ENCODE measurements at places on chromosomes 5 and 9.
A peak's percentile ranks its signal among the peaks of the same experiment; 100 is the strongest.

GRCh38 chr9:121666294-121666693 is 14.9 kb downstream of the DAB2IP start:
- DNase-seq: no peak

- DNase-seq: peak; percentile 63
Observed at GRCh38 chr9:69174616-69175463, 763 bp downstream of the TJP2 start.

- DNase-seq: no peak
Observed at GRCh38 chr9:76390656-76391055, 3.6 kb downstream of the RFK start.

DNA sequence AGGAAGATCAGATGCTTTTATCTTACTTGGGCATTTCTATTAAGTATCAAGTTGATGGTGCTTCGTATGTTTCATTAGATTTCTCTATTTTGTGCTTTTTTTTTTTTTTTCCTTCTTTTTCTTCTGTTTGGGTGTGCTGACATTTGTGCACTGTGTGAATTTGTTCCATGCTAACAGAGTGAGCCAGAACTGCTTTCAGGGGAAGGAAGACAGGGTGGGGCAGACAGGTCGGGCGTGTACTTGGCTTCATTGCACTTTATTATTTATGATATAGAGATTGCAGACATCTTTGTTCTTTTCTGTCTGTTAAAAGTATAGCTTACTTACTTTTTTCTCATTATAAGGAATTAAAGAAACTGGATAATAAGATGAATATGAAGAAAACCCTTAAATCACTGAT is 112.2 kb downstream of the FGF18 start:
- DNase-seq: no peak

- no peak for DNase-seq
Observed at GRCh38 chr9:114456929-114457328, 48.3 kb downstream of the WHRN start.

DNA sequence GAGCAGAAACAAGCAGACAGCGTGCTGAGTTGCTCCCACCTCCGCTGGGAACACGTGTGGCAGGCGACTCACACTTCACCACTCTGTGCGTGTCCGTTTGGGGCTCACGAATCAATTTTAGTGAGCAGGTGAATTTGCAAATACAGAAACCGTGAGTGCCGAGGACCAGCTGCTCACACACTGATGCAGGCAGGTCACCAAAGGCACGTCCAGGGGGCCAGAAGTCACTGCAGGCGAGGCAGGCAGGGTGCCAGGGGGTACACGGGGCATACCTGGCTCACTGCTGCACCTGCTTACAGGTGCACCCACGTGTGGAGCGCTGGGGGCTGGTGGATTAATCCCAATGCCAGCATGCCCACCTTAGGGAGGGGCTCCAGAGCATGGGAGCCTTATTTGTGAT is 68.8 kb downstream of the ZNF354C start:
- no peak for DNase-seq

DNA sequence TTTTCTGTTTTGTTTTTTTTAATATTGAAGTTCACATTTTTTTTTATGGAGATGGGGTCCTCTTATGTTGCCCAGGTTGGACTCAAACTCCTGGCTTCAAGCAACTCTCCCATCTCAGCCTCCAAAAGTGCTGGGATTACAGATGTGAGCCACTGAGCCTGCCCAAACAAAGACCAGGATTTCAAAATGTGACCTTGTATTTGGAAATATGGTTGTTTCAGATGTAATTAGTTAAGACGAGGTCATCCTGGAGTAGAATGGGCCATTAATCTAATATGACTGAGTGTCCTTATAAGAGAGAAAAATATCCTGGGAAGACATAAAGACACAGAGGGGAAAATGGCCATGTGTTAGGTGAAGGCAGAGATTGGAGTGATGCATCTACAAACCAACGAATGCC is 340.5 kb downstream of the RAB3C start:
- DNase-seq: no peak

- no peak for DNase-seq
Observed at GRCh38 chr5:137090721-137091120, 408.4 kb downstream of the SPOCK1 start.

DNA sequence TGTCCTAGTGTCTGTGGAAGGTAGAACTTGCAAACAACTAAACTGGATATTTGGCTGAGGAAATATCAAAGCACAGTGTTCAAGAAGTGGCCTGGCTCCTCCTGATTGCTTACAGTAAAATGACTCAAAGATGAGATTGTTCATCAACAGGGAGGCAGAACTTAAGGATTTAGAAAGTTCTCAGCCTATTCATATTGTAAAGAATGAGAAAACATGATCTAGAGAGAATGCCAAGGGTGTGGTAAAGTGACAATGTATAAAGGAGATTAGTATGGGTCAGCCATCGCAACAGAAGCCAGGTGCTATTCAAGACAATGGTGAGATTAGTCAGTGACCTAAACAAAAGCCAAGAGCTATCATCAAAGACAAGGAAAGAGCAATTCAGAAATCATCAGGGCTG is 372.3 kb downstream of the SPOCK1 start:
- DNase-seq: no peak

- DNase-seq: no peak
Observed at GRCh38 chr5:151812757-151813309, 41.1 kb downstream of the G3BP1 start.

DNA sequence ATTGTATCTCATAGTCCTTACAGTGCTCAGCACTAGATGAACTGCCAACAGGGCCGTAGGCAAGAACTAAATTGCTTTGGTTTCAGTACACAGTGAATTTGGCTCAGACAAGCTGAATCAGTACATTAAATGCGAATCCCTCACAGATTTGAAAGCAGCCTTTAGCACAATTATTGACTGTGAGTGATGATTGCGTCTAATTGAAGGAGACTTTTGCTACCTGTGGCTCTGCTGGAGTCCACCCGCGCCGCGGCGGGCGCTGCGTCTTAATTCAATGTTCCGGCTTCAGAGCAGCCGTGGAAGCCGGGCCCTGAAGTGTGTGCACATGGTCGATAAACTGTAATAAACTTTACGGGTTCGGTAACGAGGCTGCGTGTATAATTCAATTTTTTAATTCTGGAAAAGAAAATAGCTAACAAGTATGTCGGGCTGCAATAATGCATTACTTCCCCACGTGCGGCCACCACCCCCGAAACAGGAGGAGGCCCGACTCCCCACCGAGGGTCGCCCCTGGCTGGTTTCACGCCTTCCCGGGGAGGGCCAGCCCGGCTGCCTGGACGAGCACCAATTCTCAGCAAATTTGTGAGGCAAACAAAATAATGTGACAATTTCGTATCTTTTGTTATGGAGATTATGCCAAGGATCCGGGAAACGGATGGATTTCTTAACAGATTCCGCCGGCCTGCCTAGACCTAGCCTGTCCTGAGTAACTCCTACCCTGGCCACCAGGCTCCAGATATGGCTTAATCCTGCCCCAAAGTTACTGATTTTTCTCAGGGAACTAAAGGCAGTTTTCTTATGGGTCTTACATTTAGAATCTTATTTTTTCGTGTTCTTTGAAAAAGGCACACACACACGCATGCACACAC is 269.4 kb upstream of the IRX1 start:
- DNase-seq: no peak

GRCh38 chr5:140075371-140075770 is 32.3 kb upstream of the NRG2 start:
- DNase-seq: no peak

DNA sequence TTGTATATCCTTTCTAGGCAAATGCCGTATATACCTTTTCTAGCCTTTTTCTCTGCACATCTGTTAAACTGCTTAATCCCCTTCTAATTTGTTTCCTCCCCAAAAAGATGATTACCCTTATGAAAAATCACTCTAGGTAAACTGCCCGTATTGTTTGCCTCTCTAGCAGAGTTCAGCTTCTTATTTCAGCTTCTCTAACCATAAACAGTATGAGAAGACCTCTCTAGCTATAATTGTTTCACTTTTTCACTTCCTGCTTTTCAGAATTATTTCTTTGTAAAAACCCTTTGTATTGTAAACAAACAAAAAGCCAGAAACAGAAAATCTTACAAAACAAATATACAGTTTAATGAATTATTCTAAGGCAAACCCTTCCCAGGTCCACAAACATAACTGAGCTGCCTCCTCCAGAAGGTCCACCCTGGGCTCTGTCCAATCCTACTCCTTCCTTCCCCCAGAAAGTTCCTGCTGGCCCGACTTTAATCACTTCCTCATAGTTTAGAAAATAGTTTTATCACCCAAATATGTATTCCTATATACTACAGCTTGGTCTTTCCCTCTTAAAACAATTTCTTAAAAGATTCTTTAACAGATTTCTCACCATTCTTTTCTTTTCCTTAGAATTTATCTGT is 158.1 kb downstream of the FGF1 start:
- DNase-seq: no peak

DNA sequence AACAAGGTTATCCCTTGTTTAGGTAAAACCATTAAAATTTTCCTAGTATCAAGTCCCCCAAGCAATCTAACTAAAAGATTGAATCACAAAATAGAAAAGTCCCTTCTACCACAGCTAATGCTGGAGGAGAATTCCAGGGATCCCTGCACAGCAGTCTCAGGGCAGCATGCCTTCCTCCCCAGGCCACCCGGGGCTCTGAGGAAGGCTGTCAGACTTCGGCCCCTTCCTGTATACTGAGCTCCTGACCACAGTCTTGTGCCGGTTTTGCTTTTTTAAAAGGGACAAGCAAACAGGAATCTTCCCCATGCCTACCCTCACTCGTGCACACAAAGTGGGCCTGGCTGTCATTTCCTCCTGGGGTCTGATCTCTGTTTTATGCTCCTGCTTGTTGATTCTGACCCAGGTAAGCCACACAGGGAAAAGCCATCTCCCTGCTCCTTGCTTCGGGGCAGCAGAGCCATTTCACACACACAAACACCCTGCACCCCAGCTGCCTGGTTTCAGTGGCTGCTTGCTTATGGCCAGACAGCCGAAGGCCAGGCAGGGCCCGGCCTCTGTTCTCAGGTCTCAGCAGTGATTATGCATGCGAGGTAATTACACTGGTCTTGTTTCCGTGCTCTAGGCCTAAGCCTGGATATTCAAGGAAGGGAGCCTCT is 211.9 kb downstream of the NXNL2 start:
- DNase-seq: peak; percentile 37

- no peak for DNase-seq
Observed at GRCh38 chr9:2013743-2014475, 1.2 kb upstream of the SMARCA2 start.

DNA sequence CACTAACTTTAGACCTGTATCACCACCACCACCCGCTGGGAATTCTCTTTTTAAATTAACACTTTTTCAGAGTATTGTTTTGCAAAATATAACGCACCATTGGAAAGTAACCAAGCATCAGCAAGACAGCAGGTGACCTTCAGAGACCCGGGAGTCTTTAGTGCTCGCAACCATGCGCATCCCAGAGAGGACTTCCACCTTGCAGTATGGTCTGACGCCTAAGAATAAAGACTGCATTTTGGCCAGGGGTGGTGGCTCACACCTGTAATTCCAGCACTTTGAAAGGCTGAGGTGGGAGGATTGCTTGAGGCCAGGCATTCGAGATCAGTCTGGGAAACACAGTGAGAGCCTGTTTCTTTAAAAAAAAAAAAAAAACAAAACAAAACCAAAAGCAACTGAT is 113.8 kb downstream of the MED27 start:
- no peak for DNase-seq

DNA sequence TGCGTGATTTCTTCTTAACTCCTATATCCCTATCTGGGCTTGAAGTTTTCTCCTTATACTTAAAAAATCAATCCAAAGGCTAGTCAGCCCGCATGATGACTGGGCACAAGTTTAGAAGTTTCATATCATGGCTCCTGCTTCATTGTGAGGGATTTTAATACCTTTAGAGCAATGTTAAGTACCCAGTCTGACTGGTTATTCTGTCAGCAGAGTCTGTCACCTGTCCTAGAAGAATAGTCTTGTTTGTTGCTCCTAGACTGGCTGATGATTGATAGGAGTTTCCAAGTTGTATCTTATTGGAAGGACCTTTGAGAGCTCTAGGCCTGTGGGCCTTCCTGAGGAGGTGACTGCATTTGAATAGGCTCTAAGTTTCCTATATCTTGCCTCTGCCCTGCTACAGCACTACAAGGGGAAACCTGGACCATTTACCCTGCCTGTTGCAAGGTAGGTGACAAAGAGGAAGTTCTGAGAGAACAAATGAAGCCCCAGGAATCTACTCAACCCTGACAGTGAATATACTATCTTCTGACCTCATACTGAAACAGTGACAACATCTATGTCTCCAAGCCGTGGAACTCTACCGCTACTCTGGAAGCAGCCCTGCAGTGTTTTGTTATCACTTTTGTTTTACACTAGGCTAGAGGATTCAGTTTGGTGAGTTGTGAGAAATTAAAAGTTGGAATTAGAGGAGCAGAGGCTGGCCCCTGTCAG is 66.5 kb downstream of the F2RL2 start:
- DNase-seq: no peak

DNA sequence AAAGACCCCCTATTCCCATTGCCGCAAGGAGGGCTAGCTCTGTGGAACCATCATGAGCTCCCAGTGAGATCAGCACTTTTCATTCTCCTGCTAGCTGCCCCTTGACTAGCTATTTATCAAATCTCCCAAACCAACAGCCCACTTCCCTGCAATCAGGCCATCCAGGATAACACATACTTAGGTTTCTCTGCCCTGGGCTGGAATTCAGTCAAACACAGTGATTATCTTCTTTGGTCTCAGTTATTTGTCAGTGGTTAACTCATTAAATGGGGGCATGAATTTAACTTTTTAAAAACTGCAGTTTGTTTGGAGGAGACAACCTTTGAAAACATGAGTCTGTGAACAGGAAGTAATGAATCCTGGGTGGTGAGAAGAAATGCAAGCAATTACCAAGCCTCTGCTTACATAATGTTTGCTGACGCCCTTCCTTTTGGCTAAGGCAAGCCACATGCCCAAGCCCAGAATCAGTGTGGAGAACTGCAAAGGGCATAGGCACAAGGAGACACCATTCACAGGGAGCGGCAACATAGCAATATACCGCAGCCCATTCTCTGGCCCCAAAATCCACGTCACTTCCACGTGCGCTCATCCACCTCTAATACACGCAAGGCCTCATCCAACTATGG is 275.0 kb downstream of the DRD1 start:
- DNase-seq: no peak

DNA sequence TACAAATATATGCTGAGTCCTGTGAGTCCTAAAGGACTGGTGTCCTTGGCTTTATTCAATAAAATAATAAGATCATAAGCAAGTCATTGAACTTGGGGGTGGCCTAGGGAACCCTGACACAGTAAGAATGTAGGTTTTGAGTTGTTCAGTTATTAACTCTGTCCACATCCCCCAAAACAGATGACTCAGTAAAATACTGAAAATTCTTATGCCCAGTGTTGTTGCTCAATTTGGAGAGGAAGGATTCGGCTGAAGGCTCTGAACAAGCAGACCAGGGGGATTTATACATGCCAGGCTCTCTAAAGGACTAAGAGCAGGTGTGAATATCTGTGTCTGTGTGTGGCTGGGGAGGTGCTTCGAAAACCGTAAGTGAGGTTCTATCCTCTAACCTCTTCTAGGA is 173.7 kb downstream of the RMI1 start:
- no peak for DNase-seq
